CD8-positive, alpha-beta memory T cell (primary cell): ENCODE measurements at places on chromosomes 12 and 14. TPM values are rescaled to one million over a fixed set of nuclear protein-coding genes. Genes with fewer than 3 reads are reported as not detected.

The ITGA7 gene
- total RNA-seq: 2.7 TPM

GRCh38 chr12:69471667-69472385, 1.6 kb downstream of the FRS2 start:
- no peaks in the 10 kb centered on the region for H3K27me3 ChIP-seq
- H3K4me3 ChIP-seq: peak overlapping the region; percentile 75
- peaks cover 31% of the 10 kb centered on the region for H3K4me1 ChIP-seq
- no peak for DNase-seq
- no peaks in the 10 kb centered on the region for H3K36me3 ChIP-seq

DNA sequence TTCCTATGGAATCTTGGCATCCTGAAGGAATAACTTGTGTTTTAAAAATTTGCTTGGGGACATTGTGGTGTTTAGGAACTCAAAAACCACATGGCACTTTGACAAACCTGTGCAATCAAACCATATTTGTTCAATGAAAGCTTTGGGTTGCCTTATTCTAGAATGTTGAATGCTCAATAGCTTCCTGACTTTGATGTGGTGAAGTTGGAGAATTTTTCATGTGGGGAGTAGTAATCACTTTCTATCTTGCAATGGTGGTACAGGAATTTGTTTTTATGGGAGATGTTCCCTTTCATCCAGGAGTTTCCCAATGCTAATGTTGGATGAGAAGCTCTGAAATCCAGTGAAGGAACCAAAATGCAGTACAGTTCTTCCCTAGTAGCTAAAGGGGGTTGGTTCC, 42.2 kb upstream of the LDHB start:
- H3K4me3 ChIP-seq: no peak overlapping the region
- H3K27me3 ChIP-seq: no peaks in the 10 kb centered on the region
- no peak overlapping the region for H3K27ac ChIP-seq
- H3K36me3 ChIP-seq: no peaks in the 10 kb centered on the region
- DNase-seq: no peak

- no peak overlapping the region for H3K4me3 ChIP-seq
- DNase-seq: no peak
- no peaks in the 10 kb centered on the region for H3K27me3 ChIP-seq
- peaks cover 46% of the 10 kb centered on the region for H3K4me1 ChIP-seq
These were observed 3.6 kb upstream of the NINJ2 start for GRCh38 chr12:666766-667308.

The ARHGAP5 gene
- 37.9 TPM for total RNA-seq

DNA sequence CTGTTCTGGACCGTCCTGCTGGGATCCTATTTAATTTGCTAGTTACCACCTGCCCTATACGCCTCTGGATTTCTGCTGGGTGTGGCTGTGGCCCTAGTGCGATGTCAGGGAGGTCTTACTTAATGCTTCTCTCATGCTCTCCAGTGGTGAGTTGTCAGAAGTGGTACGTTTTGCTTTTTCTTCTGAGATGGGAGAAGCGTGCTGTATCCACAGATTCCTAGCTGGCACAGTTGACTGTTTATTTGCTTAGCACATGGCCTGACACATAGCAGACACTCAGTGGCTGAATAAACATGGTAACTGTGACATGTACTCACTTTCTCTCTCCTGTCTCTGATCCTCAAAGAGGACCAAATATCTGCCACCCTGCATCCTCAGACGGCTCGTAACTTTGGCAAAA, 107.3 kb downstream of the CACNA1C start:
- H3K36me3 ChIP-seq: no peaks in the 10 kb centered on the region

DNA sequence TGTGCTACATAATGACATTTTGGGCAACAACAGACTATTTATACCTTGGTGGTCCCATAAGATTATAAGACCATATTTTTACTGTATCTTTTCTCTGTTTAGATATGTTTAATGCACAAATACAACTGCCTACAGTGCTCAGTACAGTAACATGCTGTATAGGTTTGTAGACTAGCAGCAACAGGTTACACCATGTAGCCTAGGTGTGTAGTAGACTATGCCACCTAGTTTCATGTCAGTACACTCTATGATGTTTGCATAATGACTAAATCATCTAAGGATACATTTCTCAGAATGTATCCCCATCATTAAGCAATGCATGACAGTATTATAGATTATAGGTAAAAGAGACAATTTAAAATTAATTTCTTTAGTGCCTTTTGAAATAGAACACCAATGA, 30.7 kb upstream of the CEBPE start:
- no peak overlapping the region for H3K27ac ChIP-seq
- no peak overlapping the region for H3K4me3 ChIP-seq
- peaks cover 16% of the 10 kb centered on the region for H3K4me1 ChIP-seq
- no peaks in the 10 kb centered on the region for H3K36me3 ChIP-seq

- peaks cover 17% of the 10 kb centered on the region for H3K4me1 ChIP-seq
- no peak overlapping the region for H3K4me3 ChIP-seq
- peaks cover 29% of the 10 kb centered on the region for H3K27me3 ChIP-seq
- H3K36me3 ChIP-seq: no peaks in the 10 kb centered on the region
- no peak for DNase-seq
These were observed 1.6 kb downstream of the CISTR start for GRCh38 chr12:53749986-53750811.

DNA sequence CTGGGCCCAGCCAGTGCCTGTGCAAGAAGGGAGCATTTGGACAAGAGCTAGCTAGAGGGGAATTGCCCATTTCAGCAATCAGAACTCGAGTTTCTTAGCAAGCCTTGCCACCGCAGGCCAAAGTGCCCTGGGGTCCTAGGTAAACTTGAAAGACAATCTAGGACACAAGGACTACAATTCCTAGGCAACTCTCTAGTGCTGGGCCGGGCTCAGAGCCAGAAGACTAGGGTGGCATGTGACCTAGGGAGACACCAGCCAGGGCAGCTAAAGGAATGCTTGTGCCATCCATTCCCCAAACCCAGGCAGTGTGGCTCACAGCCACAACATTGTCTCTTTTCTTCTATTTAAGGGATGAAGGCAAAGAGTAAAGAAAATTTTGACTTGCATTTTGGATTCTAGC, 205.0 kb downstream of the BMP4 start:
- H3K4me1 ChIP-seq: no peaks in the 10 kb centered on the region
- H3K4me3 ChIP-seq: no peak overlapping the region
- no peaks in the 10 kb centered on the region for H3K36me3 ChIP-seq
- H3K27ac ChIP-seq: no peak overlapping the region
- no peaks in the 10 kb centered on the region for H3K27me3 ChIP-seq

GRCh38 chr12:89736995-89737394, 28.4 kb upstream of the ATP2B1 start:
- H3K4me1 ChIP-seq: peaks cover 8% of the 10 kb centered on the region
- H3K27me3 ChIP-seq: no peaks in the 10 kb centered on the region
- DNase-seq: no peak
- H3K36me3 ChIP-seq: no peaks in the 10 kb centered on the region

GRCh38 chr14:89013098-89013504, 188.7 kb downstream of the TTC8 start:
- H3K4me3 ChIP-seq: no peak overlapping the region
- no peak overlapping the region for H3K27ac ChIP-seq
- no peaks in the 10 kb centered on the region for H3K27me3 ChIP-seq
- H3K36me3 ChIP-seq: no peaks in the 10 kb centered on the region
- H3K4me1 ChIP-seq: no peaks in the 10 kb centered on the region

- no peaks in the 10 kb centered on the region for H3K27me3 ChIP-seq
- H3K4me1 ChIP-seq: peaks cover 7% of the 10 kb centered on the region
- no peak within 1 kb of the TSS for H3K4me3 ChIP-seq
These were observed at the start of gene TTC7B for GRCh38 chr14:90815822-90816662. Gene TTC7B, minus strand, starts transcription at chr14:90816430. Its CDS starts 135 bp downstream, at chr14:90816295.

- H3K27ac ChIP-seq: no peak overlapping the region
- H3K36me3 ChIP-seq: no peaks in the 10 kb centered on the region
These were observed 43.5 kb downstream of the KCTD10 start for GRCh38 chr12:109433618-109434017.

DNA sequence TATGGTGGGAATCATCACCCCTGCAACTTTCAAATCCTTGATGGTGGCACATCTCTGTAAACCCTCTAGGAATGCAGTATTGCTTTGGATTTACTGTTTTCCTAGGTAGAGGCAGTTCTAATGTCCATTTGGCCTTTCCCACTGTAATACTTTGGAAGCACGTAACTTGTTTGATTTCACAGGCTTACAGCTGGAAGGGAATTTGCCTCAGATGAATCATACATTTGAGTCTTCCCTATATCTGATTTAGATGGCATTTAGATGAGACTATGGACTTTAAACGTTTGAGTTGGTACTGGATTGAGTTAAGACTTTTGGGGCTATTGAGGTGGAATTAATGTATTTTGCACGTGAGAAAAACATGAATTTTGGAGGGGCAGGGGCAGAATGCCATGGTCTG, 35.9 kb downstream of the DAAM1 start:
- no peak overlapping the region for H3K4me3 ChIP-seq
- no peak for DNase-seq
- H3K27ac ChIP-seq: no peak overlapping the region
- no peaks in the 10 kb centered on the region for H3K36me3 ChIP-seq
- H3K27me3 ChIP-seq: no peaks in the 10 kb centered on the region

DNA sequence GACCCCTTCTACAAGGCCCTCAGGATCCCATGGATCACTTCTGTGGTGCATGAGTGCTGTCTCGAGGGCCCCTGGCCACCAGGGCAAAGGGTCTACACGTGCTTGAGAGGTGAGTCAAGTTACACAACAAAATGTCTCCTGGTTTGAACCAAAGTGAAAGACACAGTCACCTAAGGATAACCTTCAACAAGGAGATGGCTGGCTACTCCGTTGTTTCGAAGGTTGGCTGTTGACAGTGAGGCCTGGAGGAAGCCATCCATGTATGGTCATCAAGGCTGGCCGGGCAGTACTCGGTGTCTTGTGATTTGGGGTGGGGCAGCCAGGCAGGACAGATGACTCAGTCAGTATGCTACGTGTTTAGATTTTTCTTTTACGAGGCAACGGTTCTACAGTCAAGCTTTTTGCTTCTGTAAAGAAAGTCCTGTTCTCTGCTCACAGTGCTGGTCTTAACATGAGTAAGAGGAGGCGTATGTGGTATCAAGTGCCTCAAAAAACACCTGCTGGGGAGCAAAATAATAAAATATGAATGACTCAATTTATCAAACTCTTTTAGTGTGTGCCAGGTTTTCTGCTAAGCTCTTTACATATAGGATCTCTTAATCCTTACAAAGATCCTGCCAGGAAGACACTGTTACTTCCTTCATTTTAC, 18.0 kb upstream of the NT5DC3 start:
- no peak for DNase-seq
- no peaks in the 10 kb centered on the region for H3K27me3 ChIP-seq
- H3K27ac ChIP-seq: peak overlapping the region; percentile 28

The RFX4 gene
- not detected for total RNA-seq

The TMTC1 gene
- total RNA-seq: not detected

- DNase-seq: peak; percentile 32
- H3K27ac ChIP-seq: peak overlapping the region; percentile 85
- peak overlapping the region; percentile 67 for H3K4me3 ChIP-seq
- peaks cover 40% of the 10 kb centered on the region for H3K4me1 ChIP-seq
- no peaks in the 10 kb centered on the region for H3K36me3 ChIP-seq
These were observed 510 bp downstream of the ARID2 start for GRCh38 chr12:45730084-45730347.

DNA sequence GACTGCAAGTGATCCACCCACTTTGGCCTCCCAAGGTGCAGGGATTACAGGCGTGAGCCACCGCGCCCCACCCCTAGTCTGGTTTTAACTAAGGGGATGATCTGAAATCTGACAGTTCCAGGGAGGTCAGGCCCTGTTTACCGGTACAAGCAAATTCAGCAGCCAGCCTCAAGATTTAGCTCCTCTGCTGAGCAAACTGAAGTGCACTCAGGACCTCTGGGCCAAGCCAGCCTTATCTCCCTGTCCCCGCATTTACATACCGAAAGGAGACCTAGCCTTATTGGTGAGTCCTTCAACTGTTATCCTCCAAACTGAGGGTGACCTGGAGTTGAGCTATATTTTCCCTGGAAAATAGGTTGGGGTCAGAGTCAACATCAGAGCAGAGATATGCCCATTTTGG, 835 bp upstream of the ABHD4 start:
- H3K36me3 ChIP-seq: peaks cover 3% of the 10 kb centered on the region
- H3K27me3 ChIP-seq: no peaks in the 10 kb centered on the region
- H3K27ac ChIP-seq: no peak overlapping the region
- peak overlapping the region; percentile 90 for H3K4me3 ChIP-seq

DNA sequence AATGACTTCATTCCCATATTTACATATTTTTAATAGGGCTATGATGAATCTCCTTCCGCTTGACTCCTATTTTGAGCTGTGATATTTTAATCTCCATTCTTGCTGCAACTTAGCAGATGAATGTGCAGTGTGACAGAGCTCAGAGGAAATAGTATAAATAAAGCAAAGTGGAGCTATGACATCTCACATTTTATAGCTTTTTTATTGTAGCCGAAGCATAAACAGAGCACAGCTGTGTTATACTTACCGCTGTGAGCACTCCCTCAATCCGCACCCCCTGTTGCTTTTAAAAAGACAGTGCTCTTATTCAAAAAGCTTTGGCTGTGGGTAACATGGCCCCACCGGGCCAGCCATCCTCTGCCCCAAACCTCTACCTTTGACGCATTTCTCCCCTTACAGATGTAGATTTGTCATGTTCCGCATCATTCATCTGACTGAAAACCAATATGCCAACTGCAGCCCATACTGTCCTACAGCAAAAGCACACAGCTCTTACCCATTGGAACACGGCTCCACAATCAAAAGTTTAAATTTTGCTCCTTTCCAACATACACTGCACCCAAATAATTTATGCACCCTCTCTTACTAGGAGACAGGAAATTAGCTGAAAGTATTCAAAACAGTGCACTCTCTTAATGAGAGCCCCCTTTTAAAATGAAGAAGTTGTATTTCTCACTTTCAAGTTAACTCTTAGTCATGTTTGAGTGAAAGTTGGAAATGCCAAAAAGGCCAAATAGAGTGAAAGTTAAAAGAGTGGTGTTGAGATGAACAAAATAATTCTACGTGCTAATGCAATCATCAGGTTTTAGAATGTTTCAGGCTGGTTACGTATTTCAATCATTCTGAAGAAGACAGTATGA, 429.3 kb upstream of the SOX5 start:
- no peaks in the 10 kb centered on the region for H3K4me1 ChIP-seq
- H3K36me3 ChIP-seq: no peaks in the 10 kb centered on the region
- H3K27ac ChIP-seq: no peak overlapping the region

GRCh38 chr14:80634106-80634758, 307.3 kb downstream of the CEP128 start:
- no peak overlapping the region for H3K27ac ChIP-seq
- H3K27me3 ChIP-seq: no peaks in the 10 kb centered on the region

DNA sequence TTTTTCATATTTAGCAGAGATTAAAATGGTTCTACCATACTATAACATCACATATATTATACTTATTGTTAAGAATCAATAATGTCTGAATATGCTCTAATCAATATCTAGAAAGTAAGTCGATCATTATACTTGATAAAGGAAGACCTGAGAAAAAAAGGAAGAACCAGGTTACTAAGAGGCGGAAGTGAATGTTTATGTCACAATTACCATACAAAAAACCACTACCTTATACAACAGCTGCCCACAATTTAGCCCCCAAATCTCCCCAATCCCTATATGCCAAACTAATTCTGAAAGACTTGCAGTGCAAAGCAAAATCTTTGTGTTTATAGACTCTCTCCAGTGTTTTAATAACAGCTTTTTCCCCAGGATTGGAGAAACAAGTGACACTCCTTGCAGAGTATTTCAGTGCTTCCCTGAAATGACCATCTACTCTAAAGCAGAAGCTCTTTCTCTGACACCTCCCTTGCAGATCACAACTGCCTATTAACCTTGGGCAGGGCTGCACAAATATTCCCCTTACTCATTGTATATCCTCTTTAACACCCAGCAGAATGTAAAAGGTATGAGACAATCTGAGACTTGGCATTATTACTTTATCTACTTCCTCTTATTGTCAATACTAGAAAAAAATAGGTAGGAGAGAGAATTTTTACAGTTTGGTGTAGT, 12.7 kb upstream of the SLC2A3 start:
- no peak overlapping the region for H3K4me3 ChIP-seq
- H3K27ac ChIP-seq: peak overlapping the region; percentile 5
- no peaks in the 10 kb centered on the region for H3K36me3 ChIP-seq
